ENCODE measurements at places on chromosomes 3 and 15.
A peak's percentile ranks its signal among the peaks of the same experiment; 100 is the strongest.

DNA sequence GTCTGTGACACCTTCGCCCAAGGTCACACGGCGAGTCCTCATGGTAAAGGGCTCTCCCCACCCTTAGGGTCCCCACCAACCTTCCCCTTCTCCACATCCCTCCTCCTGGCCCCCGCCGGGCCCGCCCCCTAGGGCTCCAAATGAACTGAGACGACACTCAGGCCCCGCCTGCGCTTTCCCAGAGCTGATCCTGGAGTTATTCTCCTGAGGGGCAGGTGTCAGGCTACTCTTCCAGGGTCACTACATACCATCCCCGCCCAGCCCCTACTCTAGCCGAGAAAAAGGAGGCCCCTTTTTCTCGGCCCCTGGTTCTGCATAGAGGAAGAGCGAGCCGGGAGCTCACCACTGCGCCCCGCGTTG, 292 bp downstream of the USP4 start:
- peak; percentile 47 for DNase-seq

DNA sequence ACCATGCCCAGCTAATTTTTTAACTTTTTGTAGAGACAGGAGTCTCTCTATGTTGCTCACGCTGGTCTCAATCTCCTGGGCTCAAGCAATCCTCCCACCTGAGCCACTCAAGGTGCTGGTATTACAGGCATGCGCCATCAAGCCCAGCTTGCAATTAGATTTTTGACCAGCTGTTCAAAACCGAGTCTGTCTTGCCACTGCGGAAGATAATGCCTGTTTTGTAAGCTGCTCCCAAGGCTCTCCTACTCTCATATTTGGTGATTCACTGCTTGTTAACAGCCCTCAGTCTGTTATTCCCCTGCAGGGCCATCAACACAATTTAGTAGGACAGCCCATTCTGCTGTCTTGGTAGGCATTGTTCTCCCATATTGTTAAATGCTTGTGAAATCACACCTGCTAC, 17.8 kb upstream of the MCCC1 start:
- no peak for DNase-seq

- DNase-seq = no peak
Measured at GRCh38 chr15:52155878-52156277, 35.3 kb downstream of the GNB5 start.

DNA sequence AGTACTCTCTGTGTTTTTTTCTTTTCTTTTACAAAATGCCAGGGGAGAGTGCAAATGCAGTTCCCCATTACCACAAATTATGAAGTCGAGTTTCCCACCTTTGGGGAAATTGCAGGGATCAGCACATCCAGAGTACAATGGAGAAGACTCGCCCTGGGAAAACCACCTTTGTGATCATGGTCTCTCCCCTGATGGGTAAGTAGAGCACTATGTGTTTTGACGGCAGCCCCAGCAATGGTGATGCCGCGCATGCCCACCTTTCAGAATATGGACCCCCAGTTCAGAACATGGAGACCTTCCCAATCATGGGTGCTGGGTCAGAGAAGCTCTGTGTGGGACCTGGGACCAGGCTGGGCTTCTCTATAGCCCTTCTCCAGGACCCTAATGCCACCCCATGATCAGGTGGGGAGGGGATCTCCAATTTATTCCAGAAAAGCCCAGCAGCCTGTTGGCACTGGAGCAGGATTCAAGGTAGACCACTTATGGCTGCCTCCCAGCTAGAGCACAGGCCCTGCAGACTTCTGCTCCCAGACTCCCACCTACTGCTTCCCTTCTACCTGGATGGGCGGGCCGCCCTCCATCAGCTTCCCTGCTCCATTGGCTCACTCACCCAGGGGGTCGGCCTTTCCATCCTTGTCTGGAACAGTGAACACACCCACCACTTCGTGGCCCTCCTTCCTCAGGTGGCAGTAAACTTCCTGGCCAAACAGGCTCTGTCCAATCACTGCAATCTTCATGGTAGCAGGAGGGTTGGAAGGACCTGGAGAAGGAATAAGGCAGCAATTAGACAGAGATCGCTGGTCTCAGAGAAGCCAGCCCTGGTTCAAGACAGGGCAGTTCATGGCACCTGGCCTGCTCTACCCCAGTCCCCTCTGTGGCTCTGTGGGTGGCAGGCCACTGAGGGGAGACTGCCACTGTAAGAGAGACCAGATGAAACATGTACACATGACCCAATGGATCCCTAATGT, 19.9 kb downstream of the ALDH1L1 start:
- DNase-seq = no peak

All from suppressor macrophage treated with lipopolysaccharide for 1 hour (primary cell).